ENCODE measurements at places on chromosomes 16 and 17. TPM values are rescaled to one million over a fixed set of nuclear protein-coding genes. Genes with fewer than 3 reads are reported as not detected.

DNA sequence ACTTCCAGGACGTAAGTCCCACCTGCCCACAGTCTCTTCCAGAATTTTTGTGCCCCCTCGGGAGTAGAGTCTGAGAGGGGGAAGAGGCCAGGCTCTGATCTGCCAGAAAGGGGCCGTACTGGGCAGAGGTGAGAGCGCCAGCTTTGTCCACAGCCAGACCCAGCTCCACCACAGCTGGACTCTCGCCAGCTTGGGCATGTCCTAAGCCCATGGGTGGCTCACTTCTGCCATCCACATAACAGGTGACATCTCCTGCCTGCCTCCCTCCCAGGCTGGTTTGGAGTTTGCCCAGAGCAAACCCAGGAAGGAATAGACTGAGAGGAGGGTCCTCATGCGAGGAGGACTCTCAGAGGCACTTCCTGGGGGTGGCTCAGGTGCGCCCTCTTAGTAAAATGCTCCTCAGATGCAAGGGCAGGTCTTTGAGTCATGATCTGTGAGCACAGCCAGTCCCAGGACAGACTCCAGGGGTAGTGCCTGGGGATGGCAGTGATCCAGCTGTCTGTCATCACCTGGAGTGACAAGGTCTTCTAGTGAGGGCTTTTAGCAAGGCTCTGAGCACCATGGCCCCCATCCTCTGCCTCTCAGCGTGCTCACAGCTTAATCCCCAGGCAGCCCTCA, 89.2 kb downstream of the AMFR start:
- no peaks in the 10 kb centered on the region for H3K36me3 ChIP-seq
- H3K27me3 ChIP-seq, result no peaks in the 10 kb centered on the region
- H3K4me3 ChIP-seq, result no peak overlapping the region
- H3K27ac ChIP-seq, result no peak overlapping the region
- no peaks in the 10 kb centered on the region for H3K4me1 ChIP-seq

- H3K36me3 ChIP-seq, result peaks cover 60% of the 10 kb centered on the region
- peak overlapping the region; percentile 98 for H3K27ac ChIP-seq
- peak overlapping the region; percentile 86 for H3K4me3 ChIP-seq
- peaks cover 66% of the 10 kb centered on the region for H3K4me1 ChIP-seq
These were observed 1.0 kb upstream of the FBRS start for GRCh38 chr16:30656974-30657865.

DNA sequence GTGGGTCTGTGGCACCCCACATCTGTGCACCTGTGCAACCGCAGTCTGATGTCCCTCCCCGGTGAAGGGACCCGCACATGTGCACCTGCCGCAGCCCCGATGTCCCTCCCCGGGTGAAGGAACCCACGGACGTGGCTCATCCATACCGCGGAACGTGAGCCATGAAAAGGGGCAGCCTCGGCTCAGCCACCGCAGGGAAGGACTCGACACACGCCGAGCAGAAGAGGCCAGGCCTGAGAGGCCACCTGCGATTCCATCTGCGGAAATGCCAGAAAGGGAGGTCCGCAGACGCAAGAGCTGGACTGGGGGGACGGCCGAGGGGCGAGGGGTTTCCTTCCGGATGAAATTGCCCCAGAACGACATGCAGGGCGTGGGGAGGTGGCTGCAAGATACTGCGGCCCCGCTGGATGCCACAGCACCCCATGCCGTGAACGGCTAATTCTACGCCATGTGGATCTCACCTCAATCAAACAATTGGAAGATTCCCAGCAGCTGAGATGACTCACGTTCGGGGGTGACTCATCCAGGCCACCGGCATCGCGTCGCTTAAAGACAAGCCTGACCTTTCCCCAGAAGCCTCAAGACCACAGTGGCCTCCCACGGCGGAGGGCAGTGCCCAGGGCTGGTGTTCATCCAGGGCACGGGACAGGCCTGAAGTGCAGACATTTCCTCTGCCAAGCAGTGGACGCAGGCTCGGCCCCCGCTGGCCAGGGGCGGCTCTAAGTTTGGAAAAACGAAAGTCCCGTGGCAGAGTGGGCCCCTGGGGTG, 21.0 kb downstream of the SOX8 start:
- no peak for DNase-seq
- no peak overlapping the region for H3K4me3 ChIP-seq
- no peaks in the 10 kb centered on the region for H3K27me3 ChIP-seq
- peaks cover 11% of the 10 kb centered on the region for H3K4me1 ChIP-seq
- no peaks in the 10 kb centered on the region for H3K36me3 ChIP-seq
- H3K27ac ChIP-seq, result no peak overlapping the region

DNA sequence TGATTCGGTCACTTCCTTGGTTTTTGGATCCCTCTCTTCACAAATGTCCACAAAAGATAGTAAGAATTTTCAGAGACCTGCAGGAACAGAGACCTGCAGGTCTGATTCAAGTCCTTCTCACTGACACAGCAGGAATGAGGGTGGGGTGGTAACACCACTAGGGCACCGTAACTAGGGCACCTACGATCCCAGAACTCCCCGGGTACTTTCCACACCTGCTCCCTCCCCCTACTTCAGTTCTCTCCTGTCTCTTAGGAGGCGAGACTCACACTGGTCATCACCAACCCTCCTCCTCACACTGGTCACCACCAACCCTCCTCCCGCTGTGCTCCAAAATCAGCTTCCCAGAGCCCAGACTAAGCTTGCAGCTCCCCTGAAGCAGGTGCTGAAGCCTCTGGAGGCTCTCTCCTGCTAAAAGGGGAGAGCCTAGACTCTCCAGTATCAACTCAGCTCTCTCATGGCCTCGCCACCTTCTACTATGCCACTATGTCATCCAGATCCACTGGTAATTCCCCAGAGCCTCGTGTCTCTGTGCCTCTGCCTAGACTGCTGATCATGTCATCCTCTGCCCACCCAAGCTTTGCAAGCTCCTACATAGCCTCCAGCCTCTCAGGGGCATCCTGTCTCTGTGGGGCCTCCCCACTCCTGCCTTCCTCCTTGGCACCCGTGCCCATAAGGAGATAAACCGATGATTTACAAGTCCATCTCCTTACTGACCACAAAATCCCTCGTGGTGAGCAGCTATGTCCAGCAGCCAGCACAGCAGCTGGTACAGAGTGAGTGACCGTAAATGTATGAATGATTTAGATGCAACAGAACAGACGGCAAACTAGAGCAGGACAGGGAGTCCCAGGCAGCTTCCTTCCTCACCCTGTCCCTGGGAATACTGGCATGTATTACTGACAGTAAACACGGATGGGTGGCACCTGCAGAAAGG, 63.4 kb upstream of the GSG1L start:
- peaks cover 98% of the 10 kb centered on the region for H3K36me3 ChIP-seq
- H3K27me3 ChIP-seq, result no peaks in the 10 kb centered on the region
- H3K4me3 ChIP-seq, result no peak overlapping the region
- H3K27ac ChIP-seq, result no peak overlapping the region
- no peak for DNase-seq
- peaks cover 22% of the 10 kb centered on the region for H3K4me1 ChIP-seq

DNA sequence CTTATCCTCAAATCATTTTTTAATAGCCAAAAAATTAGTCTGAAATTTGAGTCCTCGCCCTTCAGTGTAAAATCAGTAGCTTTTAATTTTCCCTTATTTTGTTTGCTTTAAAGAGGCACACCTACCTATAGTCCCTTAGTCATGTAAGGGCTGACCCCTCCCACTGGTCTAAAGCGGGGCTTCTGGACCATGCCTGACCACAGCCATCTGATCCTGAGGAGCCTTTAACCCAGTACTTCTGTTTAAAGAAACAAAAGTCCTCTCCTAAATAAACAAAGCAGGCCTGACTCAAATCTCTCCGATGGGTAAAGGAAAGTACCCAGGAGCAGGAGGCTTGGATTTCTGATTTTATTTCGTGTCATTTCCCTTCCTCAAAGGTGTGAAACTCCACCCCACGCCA, 92.0 kb upstream of the CCL2 start:
- H3K27ac ChIP-seq, result no peak overlapping the region
- DNase-seq, result no peak
- peaks cover 4% of the 10 kb centered on the region for H3K4me1 ChIP-seq
- no peaks in the 10 kb centered on the region for H3K36me3 ChIP-seq
- H3K4me3 ChIP-seq, result no peak overlapping the region
- H3K27me3 ChIP-seq, result no peaks in the 10 kb centered on the region

HNF1B gene
- not detected for total RNA-seq

IGSF6 gene
- 0.97 TPM for total RNA-seq

MYLK3 gene
- 0.69 TPM for total RNA-seq

Measured in esophagus muscularis mucosa (tissue), 4 donors.